ENCODE measurements at places on chromosomes 5 and 9. TPM values are rescaled to one million over a fixed set of nuclear protein-coding genes. Genes with fewer than 3 reads are reported as not detected.

DNA sequence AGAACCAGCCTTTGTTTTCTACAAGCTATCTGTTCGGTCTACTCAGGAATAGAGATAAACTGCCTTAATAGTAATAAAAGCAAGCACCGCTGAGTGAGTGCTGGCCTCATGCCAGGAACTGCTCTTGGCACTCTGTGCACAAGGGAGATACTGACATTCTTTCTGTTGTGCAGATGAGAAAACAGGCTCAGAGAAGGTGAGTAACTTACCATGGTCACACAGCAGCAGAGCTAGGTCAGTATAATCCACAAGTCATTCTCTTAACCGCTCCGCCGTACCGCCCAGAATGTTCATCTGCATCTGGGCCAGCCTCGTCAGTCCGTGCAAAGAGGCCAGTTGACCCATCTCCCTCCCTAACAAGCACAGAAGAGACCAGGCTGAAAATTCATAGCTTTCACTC lies 27.4 kb downstream of the QRFP start:
- no peak overlapping the region for H3K4me3 ChIP-seq
- H3K27ac ChIP-seq = no peak overlapping the region
- peaks cover 29% of the 10 kb centered on the region for H3K36me3 ChIP-seq
- H3K27me3 ChIP-seq = no peaks in the 10 kb centered on the region

- no peaks in the 10 kb centered on the region for H3K36me3 ChIP-seq
- no peak overlapping the region for H3K27ac ChIP-seq
- no peak for DNase-seq
- H3K4me1 ChIP-seq = peaks cover 17% of the 10 kb centered on the region
These were observed 561.1 kb upstream of the MEF2C start for GRCh38 chr5:89444088-89444487.

GRCh38 chr9:3847377-3847776 lies 321.6 kb upstream of the RFX3 start:
- H3K4me3 ChIP-seq = no peak overlapping the region
- H3K36me3 ChIP-seq = peaks cover 17% of the 10 kb centered on the region
- H3K4me1 ChIP-seq = peaks cover 15% of the 10 kb centered on the region
- no peak overlapping the region for H3K27ac ChIP-seq
- no peaks in the 10 kb centered on the region for H3K27me3 ChIP-seq

GRCh38 chr5:100877274-100877673 lies 25.8 kb downstream of the ST8SIA4 start:
- no peaks in the 10 kb centered on the region for H3K27me3 ChIP-seq
- no peak overlapping the region for H3K27ac ChIP-seq
- DNase-seq = no peak

DNA sequence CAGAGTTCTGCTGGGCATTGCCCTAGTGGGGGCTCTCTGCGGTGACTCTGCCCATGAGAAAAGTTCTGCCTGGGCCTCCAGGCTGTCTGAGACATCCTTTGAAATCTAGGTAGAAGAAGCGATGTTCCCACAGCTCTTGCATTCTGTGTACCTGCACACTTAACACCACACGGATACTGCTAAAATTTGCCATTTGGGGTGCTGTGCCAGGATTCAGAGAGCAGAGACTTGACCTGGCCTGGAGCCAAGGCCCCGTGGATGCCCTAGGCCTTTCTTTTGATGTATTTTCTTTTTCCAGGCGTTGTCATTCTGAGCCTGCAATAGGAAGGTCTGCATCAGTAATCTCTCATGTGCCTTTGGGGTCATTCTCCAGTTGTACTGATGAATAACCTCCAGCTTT lies 89.3 kb upstream of the IL12B start:
- H3K4me3 ChIP-seq = no peak overlapping the region
- H3K27ac ChIP-seq = no peak overlapping the region

DNA sequence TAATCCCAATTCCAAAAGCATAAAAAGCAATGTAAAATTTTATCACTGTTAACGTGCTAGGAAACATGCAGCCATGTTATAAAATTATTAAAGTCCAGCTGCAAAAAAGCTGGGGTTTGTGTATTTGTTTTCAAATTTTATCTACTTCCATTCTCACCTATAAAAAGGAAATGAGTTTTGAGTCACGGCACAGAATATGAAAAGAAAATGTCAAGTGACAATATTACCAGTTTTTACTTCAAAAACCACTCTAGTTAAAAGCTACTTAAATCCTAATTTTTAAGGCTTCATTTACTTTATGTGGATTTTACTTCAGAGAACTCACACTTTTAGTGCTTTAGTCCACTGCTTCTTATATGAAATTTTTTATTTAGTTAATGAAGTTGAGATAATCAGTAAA lies 72.7 kb upstream of the IFNE start:
- H3K4me1 ChIP-seq = peaks cover 50% of the 10 kb centered on the region
- H3K27me3 ChIP-seq = no peaks in the 10 kb centered on the region
- DNase-seq = no peak
- H3K27ac ChIP-seq = no peak overlapping the region
- no peak overlapping the region for H3K4me3 ChIP-seq
- peaks cover 2% of the 10 kb centered on the region for H3K36me3 ChIP-seq

- DNase-seq = no peak
- no peaks in the 10 kb centered on the region for H3K27me3 ChIP-seq
- H3K36me3 ChIP-seq = no peaks in the 10 kb centered on the region
- H3K27ac ChIP-seq = no peak overlapping the region
- peaks cover 34% of the 10 kb centered on the region for H3K4me1 ChIP-seq
These were observed 243.5 kb downstream of the ENC1 start for GRCh38 chr5:74396913-74397622.

NOXA1 gene
- total RNA-seq = 15.3 TPM

ZNF300 gene
- 17.2 TPM for total RNA-seq

GGTA1 gene
- not detected for total RNA-seq
